ENCODE measurements at places on chromosomes 13 and 19.

DNA sequence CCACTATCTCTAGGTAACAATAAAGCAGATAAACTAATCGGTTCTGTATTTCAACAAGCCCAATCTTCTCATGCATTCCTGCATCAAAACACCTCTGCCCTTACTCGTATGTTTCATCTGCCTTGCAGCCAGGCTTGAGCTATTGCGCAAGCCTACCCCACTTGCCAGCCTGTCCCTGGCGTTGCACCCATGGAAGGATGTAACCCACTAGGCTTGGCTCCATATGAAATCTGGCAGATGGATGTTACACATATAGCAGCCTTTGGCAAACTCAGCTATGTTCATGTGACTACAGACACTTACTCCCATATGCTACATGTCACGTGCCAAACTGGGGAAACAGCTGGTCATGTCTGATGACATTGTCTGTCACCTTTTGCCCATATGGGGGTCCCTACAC lies 11.9 kb upstream of the ZNF549 start:
- no peak for DNase-seq

- DNase-seq: no peak
Observed at GRCh38 chr13:32125221-32125689, 93.7 kb downstream of the FRY start.

DNA sequence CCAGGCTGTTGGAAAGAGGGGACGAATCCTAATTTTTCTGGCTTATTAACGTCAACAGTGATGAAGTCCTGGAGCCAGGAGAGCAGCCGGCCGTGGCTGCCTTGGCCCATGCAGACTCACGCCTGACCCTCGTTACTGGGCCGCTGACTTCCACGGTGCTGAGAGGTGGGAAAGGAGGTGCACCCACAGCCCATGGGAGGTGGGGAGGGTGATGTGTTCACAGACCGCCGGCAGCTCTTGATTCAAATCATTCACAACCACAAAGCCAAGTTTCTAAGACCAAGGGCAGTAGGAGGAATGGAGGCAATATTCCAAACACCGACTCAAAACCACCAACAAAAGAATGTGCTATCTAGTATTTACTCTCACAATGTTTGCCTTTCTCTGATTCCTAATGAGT lies 24.3 kb downstream of the COL4A2 start:
- no peak for DNase-seq

DNA sequence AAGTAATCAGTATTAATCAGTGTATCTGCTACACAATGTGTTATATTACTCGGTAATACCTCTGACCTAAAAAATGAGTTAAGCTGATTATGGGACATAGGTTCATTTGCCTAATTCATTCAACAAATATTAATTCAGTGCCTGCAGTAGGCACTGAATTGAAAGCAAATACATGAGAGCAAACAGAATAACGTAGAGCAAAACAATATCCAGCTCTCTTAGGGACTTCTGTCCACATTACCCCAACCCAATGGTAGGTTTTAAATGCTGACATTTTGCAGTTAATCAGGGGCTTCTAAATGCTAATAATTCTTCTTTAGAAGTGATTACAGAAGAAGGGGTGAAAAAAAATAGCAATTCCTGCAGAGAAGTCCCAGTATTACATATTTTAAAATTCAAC lies 4.9 kb downstream of the RCBTB2 start:
- no peak for DNase-seq

GRCh38 chr13:48251611-48252081 lies 18.6 kb downstream of the ITM2B start:
- DNase-seq: peak; percentile 68

DNA sequence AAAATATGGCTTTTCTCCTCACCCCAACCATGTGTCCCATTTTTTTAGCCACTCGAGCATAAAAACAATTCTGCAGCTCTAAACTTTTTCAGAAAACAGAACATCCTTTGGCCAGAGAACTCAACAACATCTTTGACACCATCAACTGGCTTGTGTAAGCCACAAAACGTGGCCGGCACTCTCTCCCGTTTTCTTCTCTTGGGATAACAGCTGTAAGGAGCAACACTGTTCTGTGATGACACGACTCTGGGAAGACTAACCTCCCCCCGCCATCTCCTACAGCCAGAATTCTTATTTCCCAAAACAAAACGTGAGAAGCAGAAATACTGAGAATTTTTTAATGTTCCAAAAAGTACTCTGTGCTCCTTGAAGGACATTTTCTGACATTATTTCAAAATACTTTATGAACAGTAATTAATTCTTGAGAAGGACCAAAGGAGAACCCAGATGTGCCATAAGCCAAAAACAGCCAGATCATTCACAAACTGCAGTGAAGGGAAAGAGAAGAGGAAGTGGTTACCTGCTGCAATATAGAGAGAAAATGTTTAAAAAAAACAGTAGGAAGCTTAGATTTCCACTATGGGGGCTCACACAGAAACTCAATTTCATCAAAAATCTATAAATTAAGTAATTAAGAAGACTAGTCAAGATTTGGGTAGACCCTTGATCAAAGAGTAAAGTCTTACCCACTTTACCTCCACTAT lies 25.8 kb downstream of the COL4A1 start:
- DNase-seq: no peak

DNA sequence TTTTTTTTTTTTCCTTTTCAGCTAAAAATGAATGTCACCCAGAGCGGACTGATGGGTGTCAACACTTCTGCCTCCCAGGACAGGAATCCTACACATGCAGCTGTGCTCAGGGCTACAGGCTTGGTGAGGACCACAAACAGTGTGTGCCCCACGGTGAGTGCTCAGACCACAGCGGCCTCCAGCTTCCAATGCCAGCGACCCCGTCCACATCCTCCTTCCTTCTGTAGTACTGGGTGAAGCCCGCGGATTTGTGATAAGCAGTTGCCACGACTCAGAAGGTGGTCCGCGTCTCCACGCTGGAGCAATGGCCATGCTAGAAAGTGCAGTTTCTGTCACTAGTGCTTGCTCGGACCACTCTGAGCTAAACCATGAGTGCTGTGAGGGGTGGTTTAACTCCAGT lies 6.0 kb downstream of the PROZ start:
- DNase-seq: no peak

DNA sequence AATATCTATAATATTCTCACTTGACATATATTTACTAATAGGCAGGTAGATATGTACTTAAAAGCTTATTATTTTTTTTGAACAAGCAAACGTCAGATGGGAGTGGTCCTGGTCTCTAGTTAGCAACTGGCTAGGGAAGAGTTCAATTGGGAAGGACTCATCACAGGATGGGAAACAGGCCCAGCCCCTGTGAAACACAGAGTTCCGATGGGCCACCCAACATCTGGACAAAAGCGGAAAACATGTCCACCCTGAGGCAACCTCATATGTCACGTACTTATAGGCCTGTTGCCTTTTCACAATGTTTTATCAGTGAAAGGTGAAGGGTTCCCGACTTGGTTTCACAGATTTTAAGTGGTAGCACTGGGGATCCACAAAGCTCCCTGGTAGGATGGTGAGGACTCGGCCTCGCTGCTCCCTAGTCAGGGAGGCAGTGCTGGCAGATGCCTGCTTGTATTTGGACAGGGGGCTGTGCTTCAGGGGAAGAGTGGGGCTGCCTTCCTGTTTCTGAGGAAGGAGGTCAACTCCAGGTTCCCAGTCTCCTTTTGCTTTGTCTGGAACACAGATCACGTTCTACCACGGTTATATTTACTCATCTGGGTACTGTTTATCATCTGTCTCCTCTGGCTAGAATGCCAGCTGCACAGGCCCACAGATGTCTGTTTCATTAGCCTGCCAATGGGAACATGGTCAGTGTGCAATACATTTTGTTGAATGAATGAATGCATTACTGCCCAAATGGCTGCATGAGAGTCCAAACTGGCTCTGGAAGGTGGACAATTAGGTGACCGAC lies 49.4 kb upstream of the SLC15A1 start:
- DNase-seq: no peak

All from NCI-H446 (cell line).